Stimulated activated naive CD4-positive, alpha-beta T cell treated with Interleukin-2 at 50 U/mL for 16 hours (primary cell): ENCODE measurements at places on chromosomes 5 and 9.

GRCh38 chr5:112174959-112175594 is 244.0 kb downstream of the EPB41L4A start:
- DNase-seq: peak; percentile 10

DNA sequence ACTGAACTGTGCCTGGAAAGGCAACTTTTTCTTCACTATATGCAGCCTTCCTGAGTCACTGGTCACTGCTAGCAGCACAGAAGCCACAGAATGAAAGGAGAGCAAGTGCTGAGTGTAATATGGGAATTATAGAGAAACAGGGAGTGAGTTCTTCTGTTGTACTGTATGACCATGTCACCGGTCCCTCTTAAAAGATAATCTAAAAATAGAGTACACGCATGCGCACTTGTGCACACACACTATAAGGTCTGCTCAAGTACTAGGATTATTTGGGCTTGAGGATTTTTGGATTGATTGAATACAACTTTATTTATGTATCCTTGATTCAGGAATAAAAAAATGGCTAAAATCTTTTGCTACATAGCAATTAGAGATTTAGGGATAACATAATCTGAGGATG is 571.9 kb downstream of the PDE4D start:
- no peak for DNase-seq

- DNase-seq: peak; percentile 51
Observed at GRCh38 chr9:114484854-114485443, 20.3 kb downstream of the WHRN start.

DNA sequence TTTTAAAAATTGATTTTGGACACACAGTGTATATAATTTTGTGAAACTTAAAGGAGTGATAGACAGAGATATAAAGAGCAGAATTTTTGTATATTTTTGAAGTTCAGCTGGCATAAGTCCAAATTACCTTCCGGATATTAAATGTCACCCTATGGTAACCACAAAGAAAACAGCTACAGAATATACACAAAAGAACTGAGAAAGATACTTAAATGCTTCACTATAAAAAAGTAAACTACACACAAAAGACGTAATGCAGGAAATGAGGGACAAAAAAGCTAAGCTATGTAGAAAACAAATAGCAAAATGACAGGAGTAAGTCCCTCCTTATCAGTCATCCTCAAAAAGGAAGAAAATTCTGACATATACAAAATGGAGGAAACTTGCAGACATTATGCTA is 29.4 kb downstream of the HACD4 start:
- no peak for DNase-seq

DNA sequence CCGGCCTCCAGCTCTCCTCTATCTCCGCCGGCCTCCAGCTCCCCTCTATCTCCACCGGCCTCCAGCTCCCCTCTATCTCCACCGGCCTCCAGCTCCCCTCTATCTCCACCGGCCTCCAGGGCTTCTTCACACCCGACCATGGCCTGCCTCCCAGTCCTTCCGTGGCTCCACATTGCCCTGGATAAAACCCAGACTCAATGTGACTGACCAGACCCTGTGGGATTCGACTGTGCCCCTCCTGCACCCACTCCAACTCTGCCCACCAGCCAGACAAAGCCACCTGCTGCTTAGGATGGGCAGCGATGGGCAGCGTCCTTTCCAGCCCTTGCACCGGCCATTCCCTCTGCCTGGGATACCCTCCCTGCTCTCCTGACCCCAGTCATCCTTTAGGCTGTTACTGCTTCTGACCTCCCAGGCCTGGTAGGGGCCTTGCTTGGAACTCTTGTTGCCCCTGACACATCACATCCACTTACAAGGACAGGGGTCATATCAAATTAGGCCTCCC is 30.5 kb upstream of the RXRA start:
- DNase-seq: no peak

DNA sequence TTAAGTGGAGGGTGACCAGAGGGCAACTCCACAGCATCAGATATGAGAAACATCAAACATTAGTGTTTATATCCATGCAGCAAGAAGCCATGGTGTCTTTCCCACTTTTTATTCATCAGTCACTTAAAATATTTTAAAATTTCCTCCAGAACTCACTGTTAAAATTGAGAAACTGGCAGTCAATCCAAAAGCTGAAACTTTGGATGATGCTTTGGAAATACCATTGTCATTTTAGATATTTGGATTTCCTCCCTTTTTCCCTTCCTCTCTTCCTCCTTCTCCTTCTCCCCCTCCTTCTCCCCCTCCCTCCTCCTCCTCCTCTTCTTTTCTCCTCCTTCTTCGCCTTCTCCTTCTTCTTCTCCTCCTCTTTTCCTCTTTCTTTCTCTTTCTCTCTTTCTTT is 33.1 kb upstream of the NTRK2 start:
- DNase-seq: no peak

DNA sequence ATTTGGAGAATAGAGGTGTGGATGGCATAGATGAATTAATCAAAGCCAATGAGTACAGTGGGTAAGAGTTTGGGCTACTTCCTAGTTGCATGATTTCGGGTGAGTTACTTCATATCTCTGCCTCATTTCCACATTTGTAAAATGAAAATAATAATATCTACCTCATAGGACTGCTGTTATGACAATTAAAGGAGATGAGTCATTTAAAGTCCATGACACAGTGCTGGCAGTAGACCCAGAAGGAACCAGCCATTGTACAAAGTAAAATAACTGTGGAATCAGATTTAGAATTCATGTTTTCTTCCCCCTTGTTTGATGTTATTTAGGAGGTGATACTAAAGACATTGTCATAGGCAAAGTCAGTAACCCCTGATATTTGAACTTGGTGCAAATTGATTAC is 139.5 kb upstream of the SLC27A6 start:
- DNase-seq: no peak

- DNase-seq: no peak
Observed at GRCh38 chr5:54667136-54667535, 149.6 kb downstream of the SNX18 start.

DNA sequence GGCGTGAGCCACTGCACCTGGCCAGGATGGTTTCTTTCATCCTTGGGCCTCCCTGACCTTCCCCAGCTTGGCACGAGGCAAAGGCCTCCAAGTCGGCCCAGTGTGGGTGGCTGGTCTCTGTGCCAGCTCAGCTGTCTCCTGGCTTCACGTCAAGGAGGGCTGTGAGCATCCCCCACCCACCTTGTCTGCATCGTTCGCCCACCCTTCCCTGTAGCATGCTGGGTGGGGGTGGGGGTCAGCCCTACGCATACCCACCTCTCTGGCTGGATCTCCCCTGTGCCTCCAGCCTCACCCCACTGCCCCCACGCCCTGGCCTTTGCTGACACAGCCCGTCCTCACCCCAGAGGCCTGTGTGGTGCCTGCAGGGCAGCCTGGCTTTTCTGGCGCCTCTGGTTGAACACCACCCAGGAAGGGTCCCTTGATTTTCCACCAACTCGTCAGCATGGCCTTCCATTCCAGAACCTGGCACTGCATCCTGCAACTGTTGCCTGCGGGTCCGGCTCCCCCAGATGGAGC is 8.8 kb upstream of the WDR5 start:
- no peak for DNase-seq

GRCh38 chr9:119343059-119343990 is 25.9 kb downstream of the BRINP1 start:
- DNase-seq: no peak

- no peak for DNase-seq
Observed at GRCh38 chr9:87494970-87495471, 2.6 kb upstream of the DAPK1 start.

DNA sequence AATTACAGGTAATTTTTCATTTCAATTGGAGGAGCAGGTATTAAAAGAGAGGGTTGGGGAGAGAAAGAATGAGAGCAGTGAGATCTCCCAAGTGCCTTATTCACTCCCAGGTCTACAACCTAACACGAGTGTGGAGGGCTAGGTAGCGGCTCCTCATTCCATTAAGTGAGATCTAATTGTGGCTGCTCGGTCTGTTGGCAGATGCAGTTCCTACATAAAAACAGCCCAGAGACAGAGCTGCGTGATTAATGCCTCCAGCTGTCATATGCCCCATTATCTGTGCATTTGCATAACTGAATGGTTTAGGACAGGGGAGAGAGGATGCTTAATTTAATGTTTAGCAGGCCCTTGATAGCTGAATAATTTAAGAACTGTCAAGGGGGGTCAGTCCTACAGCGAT is 100.5 kb downstream of the PSAT1 start:
- no peak for DNase-seq

DNA sequence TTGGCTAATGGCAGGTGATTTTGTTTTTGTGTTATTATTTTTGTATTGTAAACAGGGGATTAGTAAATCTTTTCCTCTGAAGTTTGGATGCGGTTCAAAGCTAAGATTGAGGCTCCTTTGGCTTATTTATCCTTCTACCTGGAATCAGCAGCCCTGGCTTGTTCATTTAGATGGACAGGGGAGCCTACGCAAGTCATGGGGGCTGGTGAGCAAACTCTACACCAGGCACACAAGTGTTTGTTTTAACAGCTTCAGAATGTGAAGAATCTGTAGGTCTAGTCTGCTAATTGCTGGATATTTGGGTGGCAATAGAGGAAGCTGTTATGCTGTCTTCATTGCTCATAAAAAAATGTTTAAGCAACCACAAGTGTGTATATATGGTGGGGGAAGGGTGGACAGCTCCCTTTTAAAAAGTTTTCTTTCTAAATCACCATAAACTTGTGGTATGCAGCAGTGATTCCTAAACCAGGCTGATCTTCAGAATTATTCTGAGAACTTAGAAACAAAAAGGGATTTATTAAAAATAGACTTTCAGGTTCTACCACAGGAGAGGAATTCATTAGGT is 20.7 kb downstream of the ZNF462 start:
- DNase-seq: no peak

DNA sequence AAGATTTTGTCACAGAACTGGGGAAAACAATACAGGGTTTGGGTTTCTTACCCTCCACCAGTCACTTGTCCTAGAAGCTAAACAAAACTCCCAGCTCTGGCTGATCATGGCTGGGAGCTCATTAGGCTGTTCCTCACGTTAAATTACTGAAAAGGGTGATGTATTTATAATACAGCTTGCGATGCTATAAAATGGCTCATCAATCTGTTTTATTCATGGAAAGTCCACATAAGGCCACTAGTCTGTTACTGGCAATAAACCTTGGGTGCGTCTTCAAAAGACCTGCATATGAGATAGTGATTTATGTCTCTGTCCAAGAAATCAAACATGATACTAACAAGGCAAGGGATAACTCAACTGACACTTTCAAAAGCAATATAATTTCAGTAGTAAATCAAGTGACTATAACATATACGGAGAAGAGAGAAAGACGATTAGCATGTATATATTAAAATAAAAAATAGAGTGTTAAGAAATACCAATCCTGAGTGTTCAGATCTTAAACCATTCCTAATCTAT is 219.0 kb downstream of the BNC2 start:
- no peak for DNase-seq

DNA sequence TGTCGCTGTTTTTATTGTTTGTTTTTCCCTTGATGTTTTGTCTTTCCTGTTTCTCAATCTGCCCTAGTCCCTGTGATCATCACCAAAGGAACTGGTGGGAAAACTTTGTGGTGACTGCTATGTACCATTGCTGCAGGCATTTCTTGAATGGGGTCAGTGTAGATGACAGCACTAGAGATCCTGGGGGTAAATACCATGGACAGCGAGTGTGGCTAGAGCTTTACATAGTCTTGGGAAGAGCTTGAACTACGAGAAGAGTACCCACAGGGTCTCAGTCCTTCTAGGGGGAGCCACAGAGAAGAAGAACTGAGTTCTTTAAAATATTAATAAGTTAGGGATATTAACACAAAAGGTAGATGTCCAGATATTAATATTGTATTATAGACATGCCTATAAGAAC is 138.8 kb downstream of the PAM start:
- DNase-seq: no peak

DNA sequence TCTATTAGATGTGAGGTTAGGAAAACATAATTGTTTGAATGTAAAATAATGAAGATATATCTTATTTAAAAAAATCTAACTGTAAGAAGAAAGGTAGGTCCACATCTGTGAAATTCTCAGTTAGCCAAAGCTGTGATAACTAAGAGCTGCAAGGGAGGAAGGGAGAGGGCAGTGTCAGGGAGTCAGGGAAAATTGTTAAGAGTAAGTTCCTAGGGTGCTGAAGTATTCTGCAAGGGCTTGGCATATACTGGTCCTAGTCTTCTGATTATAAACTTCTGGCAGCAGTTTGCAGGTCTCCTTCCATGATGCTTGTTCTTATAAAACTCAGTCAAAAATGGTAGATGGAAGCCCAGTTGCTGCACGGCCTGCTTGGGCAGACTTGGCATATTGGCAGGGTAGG is 233.2 kb downstream of the NMUR2 start:
- DNase-seq: no peak

DNA sequence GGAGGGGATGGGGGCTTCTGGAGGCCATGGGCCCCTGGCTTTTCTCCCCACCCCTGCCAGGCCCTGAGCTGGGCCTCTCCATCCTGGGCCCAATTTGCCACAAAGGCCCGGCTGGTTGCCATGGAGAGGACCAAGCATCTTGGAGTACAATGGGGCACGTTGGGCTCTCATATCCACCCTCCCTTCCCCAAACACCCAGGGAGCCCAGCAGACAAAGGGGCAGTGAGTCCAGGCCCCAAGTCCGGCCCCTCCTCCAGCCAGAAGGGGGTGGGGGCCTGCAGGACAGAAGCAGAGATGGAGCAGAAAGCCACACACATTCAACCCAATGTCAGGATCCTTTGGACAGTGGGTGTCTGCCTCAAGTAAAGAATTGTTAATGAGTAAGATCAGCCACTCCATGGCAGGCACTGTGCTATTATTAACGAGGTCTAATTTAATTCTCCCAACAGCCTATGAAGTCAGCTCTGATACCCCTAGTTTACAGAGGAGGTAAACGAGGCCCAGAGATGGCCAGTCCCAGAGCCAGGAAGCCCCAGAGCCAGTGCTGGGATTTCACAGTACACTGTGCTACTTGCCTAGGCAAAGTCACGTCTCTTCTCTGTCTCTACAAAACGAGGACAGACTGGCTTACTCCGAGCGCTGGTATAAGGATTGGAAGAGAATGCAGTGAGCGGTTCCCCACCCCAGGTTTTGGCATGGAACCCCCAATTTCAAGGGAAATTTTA is 2.3 kb downstream of the CRB2 start:
- no peak for DNase-seq

GRCh38 chr5:8829323-8830029 is 716.4 kb downstream of the SEMA5A start:
- DNase-seq: no peak

GRCh38 chr9:129979071-129979745 is 63.8 kb downstream of the FNBP1 start:
- DNase-seq: no peak

- no peak for DNase-seq
Observed at GRCh38 chr5:84393969-84394368, 9.3 kb upstream of the EDIL3 start.

- peak; percentile 1 for DNase-seq
Observed at GRCh38 chr5:113663879-113664541, 150.5 kb downstream of the YTHDC2 start.
